T-helper 2 cell (primary cell): ENCODE measurements at places on chromosomes 7 and 10.

- no peak for DNase-seq
Measured at GRCh38 chr7:33066771-33067170, 4.2 kb upstream of the NT5C3A start.

GRCh38 chr10:127119936-127120335, 76.5 kb downstream of the INSYN2A start:
- no peak for DNase-seq

- DNase-seq = no peak
Measured at GRCh38 chr7:71361451-71362032, 229.6 kb downstream of the GALNT17 start.

GRCh38 chr7:66894463-66895080, 26.5 kb upstream of the TMEM248 start:
- peak; percentile 33 for DNase-seq

DNA sequence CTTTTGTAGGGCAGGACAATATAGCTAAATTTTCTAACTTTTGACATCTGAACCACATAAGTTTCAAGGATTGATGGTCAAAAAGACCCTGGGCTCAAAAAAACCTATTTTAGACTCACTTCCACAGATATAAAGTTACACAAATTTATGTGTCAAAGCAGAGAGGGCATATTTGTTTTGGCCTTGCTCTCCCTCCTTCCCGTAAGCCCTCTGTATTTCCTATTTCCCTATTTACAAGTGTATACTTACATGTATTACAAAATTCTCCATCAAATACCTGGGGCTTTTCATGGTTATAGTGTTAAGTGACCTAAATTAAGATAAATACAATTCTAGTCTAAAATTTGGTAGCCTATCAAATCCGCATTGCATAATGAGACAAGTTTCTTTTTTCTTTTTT, 2.6 kb downstream of the KDM7A start:
- DNase-seq = no peak

- no peak for DNase-seq
Measured at GRCh38 chr10:11161096-11161495, 143.4 kb downstream of the CELF2 start.

- DNase-seq = no peak
Measured at GRCh38 chr7:158606129-158606528, 18.5 kb upstream of the PTPRN2 start.

- no peak for DNase-seq
Measured at GRCh38 chr7:134632937-134633540, 13.6 kb upstream of the BPGM start.

GRCh38 chr7:141362580-141363435, 188.4 kb upstream of the AGK start:
- DNase-seq = no peak
